ENCODE measurements at places on chromosomes 5 and 9. TPM values are rescaled to one million over a fixed set of nuclear protein-coding genes. Genes with fewer than 3 reads are reported as not detected.
A peak's percentile ranks its signal among the peaks of the same experiment; 100 is the strongest.

DNA sequence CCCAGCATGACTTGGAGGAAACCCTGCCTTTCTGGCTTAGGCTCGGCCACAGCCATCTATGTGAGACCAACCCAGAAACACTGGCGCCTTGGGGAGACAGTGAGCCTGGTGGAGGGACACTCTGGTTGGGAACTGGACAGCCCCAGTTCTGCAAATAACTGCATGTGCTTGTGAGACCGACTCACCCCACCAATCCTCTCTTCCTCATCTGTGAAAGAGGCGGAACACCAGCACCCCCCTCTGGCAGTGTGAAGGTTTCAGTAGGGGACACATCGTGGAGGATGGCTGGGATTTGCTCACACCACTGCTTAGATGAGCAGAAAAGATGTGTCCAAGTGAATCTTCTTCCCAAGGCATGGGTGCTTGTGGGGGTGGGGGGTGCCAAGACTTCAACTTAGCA is 43.4 kb upstream of the N4BP3 start:
- peak; percentile 61 for DNase-seq
- H3K4me3 ChIP-seq: no peak overlapping the region
- no peaks in the 10 kb centered on the region for H3K4me1 ChIP-seq
- H3K27me3 ChIP-seq: no peaks in the 10 kb centered on the region

MVB12B gene
- total RNA-seq: 7.8 TPM

DNA sequence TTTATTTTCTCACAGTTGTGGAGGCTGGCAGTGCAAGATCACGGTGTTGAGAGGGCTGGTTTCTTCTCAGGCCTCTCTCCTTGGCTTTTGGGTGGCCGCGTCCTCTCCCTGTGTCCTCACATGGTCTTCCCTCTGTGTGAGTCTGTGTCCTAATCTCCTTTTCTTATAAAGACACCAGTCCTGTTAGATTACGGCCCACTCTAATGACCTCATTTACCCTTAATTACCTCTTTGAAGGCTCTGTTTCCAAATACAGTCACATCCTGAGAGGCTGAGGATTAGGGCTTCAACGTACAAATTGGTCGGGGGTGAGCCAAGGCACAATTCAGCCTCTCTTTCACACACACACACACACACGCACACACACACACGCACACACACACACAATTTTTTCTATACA is 73.0 kb downstream of the UGCG start:
- H3K27me3 ChIP-seq: no peaks in the 10 kb centered on the region
- H3K27ac ChIP-seq: no peak overlapping the region
- H3K36me3 ChIP-seq: no peaks in the 10 kb centered on the region
- DNase-seq: no peak

- H3K27ac ChIP-seq: peak overlapping the region; percentile 96
- peaks cover 49% of the 10 kb centered on the region for H3K4me1 ChIP-seq
- no peaks in the 10 kb centered on the region for H3K36me3 ChIP-seq
- H3K27me3 ChIP-seq: no peaks in the 10 kb centered on the region
Observed at GRCh38 chr9:126722922-126723806, 81.7 kb upstream of the ZBTB43 start.

- no peaks in the 10 kb centered on the region for H3K27me3 ChIP-seq
- peak; percentile 82 for DNase-seq
- H3K27ac ChIP-seq: peak within 1 kb of the TSS; percentile 93
- H3K36me3 ChIP-seq: no peaks in the 10 kb centered on the region
- H3K4me3 ChIP-seq: peak within 1 kb of the TSS; percentile 96
Observed at GRCh38 chr5:157858527-157859226, at the start of gene CLINT1. CLINT1 (minus strand) TSS chr5:157859145; CDS start chr5:157858970, 175 bp downstream.

DNA sequence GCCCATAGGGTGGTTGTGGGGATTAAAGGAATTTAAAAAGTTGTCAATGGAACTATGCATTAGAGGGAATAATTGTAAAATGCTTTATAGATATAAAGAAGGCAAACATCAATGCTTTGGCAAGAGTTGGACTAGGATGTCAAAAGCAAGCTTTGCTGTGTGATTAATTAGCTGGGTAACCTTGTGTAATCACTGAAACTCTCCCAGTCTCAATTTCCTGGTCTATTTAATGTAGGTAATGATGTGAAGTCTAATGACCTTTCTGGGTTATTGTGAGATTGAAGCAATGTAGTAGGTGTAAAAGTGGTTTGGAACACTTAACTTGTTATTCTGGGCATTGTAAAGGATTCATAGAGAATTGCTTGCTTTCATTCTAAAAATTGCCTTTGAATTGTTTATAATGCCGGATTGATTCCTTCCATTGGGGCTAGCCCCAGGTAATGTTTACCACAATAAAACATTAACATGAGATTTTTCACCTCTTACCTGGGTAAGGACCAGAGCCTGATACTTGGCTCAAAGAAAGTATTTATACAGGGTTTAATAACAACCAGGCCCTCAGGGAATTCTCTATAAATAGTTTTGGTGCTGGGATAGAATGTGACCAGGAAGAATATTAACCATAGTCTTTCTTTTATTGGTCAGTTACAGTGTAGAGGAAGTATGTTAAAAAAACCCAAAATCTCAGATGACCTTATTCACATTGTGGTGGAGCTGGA is 30.0 kb upstream of the CLINT1 start:
- H3K36me3 ChIP-seq: no peaks in the 10 kb centered on the region
- DNase-seq: no peak
- no peaks in the 10 kb centered on the region for H3K27me3 ChIP-seq
- no peak overlapping the region for H3K4me3 ChIP-seq
- H3K4me1 ChIP-seq: peaks cover 8% of the 10 kb centered on the region

DNA sequence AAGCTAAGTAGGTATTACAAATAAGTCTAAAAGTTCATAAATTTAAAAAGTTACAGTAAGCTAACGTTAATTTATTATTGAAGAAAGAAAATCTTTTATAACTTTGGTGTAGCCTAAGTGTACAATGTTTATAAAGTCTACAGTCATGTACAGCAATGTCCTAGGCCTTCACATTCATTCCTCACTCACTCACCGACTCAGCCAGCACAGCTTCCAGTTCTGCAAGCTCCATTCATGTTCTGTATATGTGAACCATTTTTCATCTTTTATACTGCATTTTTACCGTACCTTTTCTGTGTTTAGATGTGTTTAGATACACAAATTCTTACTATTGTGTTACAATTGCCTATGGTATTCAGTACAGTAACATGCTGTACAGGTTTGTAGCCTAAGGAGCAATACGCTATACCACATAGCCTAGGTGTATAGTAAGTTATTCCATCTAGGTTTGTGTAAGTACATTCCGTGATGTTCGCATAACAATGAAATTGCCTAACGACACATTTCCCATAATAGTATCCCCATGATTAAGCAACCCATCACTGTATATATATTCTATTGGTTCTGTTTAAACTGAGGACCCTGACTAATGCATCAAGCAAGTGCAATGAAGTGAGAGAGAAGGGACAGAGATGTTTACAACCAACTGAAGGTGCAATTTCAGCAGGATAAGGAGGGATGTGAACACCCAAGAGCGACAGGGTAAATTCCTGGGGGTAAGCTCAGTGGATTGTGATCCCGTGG is 88.9 kb upstream of the TRIO start:
- no peak overlapping the region for H3K4me3 ChIP-seq
- H3K36me3 ChIP-seq: no peaks in the 10 kb centered on the region
- DNase-seq: no peak
- H3K4me1 ChIP-seq: no peaks in the 10 kb centered on the region
- H3K27me3 ChIP-seq: no peaks in the 10 kb centered on the region

CCDC192 gene
- total RNA-seq: not detected

- no peak overlapping the region for H3K4me3 ChIP-seq
- no peak overlapping the region for H3K27ac ChIP-seq
- no peaks in the 10 kb centered on the region for H3K27me3 ChIP-seq
- H3K36me3 ChIP-seq: no peaks in the 10 kb centered on the region
- peaks cover 10% of the 10 kb centered on the region for H3K4me1 ChIP-seq
Observed at GRCh38 chr9:94983552-94983951, 257.1 kb downstream of the AOPEP start.

- peaks cover 5% of the 10 kb centered on the region for H3K27me3 ChIP-seq
- no peak overlapping the region for H3K4me3 ChIP-seq
- no peak overlapping the region for H3K27ac ChIP-seq
Observed at GRCh38 chr9:136047775-136048559, 47.1 kb downstream of the NACC2 start.

GRCh38 chr5:37005252-37005651 is 128.7 kb downstream of the NIPBL start:
- H3K4me3 ChIP-seq: no peak overlapping the region
- H3K27me3 ChIP-seq: no peaks in the 10 kb centered on the region
- no peak overlapping the region for H3K27ac ChIP-seq
- no peak for DNase-seq
- H3K4me1 ChIP-seq: no peaks in the 10 kb centered on the region

EHMT1 gene
- 173 TPM for total RNA-seq

TMEM174 gene
- total RNA-seq: not detected

- H3K36me3 ChIP-seq: no peaks in the 10 kb centered on the region
- H3K4me3 ChIP-seq: no peak overlapping the region
- no peak overlapping the region for H3K27ac ChIP-seq
- DNase-seq: no peak
- H3K4me1 ChIP-seq: no peaks in the 10 kb centered on the region
Observed at GRCh38 chr5:17229313-17229712, 11.9 kb downstream of the BASP1 start.

- H3K27me3 ChIP-seq: no peaks in the 10 kb centered on the region
- H3K36me3 ChIP-seq: no peaks in the 10 kb centered on the region
Observed at GRCh38 chr9:79812099-79812498, 240.3 kb downstream of the TLE4 start.

DNA sequence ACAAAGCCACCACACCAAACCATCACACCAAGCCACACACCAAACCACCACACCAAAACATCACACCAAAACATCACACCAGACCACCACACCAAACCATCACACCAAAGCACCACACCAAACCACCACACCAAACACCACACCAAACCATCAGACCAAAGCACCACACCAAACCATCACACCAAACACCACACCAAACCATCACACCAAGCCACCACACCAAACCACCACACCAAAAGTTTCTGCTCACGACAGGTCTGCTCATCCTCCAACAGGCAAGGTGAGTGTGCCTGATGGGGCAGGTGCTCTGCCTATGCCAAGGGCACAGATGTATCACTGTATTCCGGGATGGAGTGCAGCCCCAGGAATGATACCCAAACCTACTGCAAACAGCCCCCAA is 87.9 kb upstream of the FSTL4 start:
- H3K27ac ChIP-seq: no peak overlapping the region
- no peak for DNase-seq
- no peaks in the 10 kb centered on the region for H3K4me1 ChIP-seq
- H3K27me3 ChIP-seq: no peaks in the 10 kb centered on the region

DNA sequence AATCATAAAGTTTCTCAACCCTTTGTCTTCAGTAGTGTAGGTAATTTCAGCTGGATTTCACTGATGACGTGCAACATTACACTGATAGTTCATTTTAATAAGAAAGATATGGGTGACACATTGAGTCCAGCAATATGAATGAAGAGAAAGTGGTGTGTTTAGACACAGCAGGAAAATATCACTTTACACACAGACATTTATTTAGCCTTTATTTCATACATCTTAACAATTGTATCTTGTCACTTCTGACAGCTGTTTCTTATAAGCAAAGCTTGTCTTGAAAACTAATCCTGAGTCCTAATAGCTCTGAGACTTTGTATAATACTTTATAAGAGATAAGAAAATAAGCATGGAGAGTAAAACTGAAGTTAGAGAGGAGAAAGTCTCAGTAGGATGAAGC is 720.5 kb upstream of the NUDT12 start:
- H3K36me3 ChIP-seq: no peaks in the 10 kb centered on the region
- no peak for DNase-seq
- no peak overlapping the region for H3K4me3 ChIP-seq
- no peaks in the 10 kb centered on the region for H3K27me3 ChIP-seq
- H3K27ac ChIP-seq: no peak overlapping the region

BNIP1 gene
- 29.4 TPM for total RNA-seq

DNA sequence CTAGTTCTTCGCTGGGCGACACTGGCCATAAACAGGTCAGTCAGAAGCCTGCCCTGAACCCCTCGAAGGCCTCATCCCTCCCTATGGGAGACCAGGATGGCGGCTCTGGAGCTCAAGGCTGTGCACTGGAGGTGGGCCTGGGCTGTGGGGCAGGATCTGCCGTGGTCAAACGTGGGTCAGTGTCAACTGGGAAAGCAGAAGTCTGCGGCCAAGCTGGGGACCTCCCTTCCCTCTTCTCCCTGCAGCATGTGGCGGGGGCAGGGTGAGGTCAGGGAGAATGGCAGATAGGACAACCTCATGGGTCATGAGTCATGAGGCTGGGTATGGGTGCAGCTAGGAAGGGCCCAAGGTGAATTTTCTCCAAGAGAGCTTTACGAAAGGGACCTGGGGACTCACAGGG is 132.9 kb downstream of the RXRA start:
- no peak overlapping the region for H3K4me3 ChIP-seq
- H3K27me3 ChIP-seq: no peaks in the 10 kb centered on the region
- no peak overlapping the region for H3K27ac ChIP-seq
- no peaks in the 10 kb centered on the region for H3K36me3 ChIP-seq

GARNL3 gene
- total RNA-seq: 3.8 TPM

GRCh38 chr9:111661150-111661801 is at the start of gene GNG10:
GNG10 (plus strand) TSS chr9:111661605; CDS start chr9:111661635, 30 bp downstream.
- peak within 1 kb of the TSS; percentile 69 for H3K4me3 ChIP-seq
- H3K36me3 ChIP-seq: no peaks in the 10 kb centered on the region
- H3K27ac ChIP-seq: peak within 1 kb of the TSS; percentile 57
- peak; percentile 80 for DNase-seq
- no peaks in the 10 kb centered on the region for H3K27me3 ChIP-seq

DNA sequence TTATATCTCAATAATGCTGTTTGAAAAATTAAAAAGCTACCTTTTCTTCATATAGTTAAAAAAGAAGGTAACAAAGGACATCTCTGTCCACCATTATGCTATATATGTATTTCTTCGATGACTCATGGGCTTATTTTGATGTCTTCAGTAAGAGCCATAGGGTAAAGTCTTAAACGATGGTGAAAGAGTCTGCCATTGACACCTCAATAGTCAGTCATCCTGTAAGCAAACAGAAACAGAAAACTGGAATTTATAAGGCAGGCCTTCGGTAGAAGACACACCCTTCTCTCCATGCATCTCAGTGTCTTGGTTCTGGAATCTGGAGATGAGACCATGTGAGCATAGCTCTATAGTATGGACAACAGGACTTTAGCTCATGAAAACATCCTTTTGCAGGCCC is 87.0 kb upstream of the ZNF462 start:
- no peak overlapping the region for H3K4me3 ChIP-seq
- H3K4me1 ChIP-seq: no peaks in the 10 kb centered on the region
- no peaks in the 10 kb centered on the region for H3K27me3 ChIP-seq
- no peaks in the 10 kb centered on the region for H3K36me3 ChIP-seq
- H3K27ac ChIP-seq: no peak overlapping the region

DNA sequence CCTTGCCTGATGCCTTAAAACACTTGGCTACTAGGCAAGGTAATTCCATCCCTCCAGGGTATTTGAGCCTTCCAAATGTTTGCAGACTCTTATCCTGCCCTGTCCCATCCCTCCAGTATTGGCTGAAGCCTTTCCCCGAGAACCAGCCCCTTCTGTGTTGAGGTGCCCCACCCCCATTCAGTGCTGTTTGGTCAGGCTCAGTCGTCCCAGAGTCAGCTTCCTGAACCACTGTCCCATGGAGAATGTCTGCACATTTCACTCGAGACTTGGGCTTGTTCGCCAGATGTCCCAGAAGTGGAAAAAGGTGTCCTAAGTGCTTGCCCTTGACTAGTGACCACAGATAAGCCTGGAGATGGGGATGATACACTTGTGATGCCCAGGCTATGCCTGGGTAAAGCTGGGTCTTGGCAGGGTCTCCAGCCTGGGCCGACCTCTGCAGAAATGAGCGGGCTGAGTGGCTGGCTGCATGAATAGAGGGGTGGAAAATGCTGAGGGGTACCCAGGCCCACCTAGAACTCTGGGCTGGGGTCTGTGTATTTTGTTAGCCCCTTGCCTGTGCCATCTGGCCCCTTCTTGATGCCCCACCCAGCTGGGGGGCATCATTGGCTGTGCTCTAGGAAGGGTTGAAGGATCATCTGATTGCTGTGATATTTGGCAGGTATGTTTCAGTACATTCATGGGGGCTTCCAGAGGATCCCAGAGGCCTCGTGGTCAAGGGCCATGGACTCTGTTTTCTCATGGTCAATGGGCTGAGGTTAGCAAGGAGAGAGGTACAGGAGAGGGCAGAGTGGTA is 178.4 kb downstream of the MACROH2A1 start:
- H3K36me3 ChIP-seq: no peaks in the 10 kb centered on the region
- no peak overlapping the region for H3K27ac ChIP-seq
